Eye (tissue), 1 donor: ENCODE measurements at places on chromosomes 4 and X.

DNA sequence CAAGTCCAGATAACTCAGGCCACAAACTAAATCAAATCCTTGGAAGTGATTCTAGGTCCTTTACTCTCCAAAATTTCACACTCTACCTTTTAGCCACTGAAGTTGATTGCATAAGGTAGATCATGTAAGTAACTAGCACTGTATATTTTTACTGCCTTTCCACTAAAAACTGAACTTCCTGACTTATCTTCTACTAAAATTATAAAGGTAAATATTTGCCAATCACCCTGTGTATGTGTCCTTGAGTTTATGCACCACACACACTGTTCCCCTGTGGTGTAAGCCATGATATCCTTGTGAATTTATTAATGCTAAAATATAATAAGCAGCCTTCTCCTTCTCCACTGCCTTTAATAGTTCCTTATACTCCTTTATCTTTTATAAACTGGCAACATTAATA, 25.6 kb downstream of the RPS6KA6 start:
- no peak for DNase-seq

DNA sequence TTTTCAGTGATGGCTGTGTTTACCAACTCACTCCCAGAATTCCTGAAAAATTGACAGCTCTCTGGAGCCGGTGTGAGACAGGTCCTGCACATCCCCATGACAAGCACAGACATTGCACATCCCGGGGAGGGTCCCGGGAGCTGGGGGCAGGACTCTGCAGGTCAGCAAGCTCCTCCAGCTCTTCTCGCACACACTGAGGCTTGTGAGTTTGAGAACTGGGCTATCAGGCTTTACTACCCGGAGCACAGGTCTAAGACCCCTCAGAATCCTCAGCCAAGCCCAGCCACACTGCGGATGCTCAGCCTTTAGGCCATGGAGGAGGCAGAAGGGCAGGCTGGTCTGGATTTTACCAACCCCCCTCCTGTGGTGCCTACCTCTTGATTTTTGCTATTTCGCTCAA, 5.6 kb upstream of the CLDN24 start:
- DNase-seq = no peak

DNA sequence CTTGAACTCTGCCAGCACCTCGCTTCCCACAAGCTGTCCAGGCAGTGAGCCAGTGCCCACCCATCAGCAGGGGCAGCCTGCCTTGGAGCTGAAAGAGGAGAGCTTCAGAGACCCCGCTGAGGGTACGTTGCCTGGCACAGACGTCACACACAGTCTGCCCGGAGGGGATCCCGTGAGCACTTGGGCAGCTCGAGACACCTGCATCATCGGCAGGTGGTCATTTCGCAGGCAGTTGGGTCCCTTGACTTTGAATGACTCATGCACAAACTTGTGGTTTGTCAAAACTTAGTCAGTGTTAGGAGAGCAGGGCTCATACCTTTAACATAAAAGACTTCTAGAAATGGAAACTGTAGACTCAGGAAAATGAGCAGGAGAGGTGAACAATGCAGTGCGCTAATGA, 9.9 kb downstream of the TACC3 start:
- DNase-seq = no peak

DNA sequence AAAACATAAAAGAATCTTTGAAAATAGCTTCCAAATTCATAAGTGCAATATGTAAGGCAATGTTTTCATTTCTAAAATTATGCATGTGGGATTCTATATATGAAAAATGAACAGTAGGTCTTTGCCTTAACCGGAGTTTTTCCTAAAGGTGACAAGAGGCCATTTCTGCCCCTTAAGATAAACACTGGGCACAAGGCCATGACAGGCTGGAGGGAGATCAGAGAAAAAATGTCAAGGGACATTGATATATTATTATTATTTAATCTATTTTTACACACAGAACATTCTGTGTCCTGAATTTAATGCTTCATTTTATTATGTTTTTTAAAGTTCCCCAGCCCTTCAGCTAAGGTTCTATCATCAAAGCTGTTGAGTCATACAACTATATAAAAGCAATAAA, 118.8 kb downstream of the CHM start:
- no peak for DNase-seq

GRCh38 chr4:102042871-102043802, 252.6 kb downstream of the BANK1 start:
- DNase-seq = no peak

- DNase-seq = no peak
These were observed 904.9 kb upstream of the EPHA5 start for GRCh38 chr4:66575008-66575696.
